ENCODE measurements at places on chromosomes 5 and 9.

GRCh38 chr5:126542441-126542840 is 52.6 kb downstream of the ALDH7A1 start:
- DNase-seq: no peak

GRCh38 chr5:148826739-148827070 is 294 bp downstream of the ADRB2 start:
- DNase-seq: no peak

- DNase-seq: no peak
Observed at GRCh38 chr9:91825422-91825821, 124.6 kb downstream of the ROR2 start.

DNA sequence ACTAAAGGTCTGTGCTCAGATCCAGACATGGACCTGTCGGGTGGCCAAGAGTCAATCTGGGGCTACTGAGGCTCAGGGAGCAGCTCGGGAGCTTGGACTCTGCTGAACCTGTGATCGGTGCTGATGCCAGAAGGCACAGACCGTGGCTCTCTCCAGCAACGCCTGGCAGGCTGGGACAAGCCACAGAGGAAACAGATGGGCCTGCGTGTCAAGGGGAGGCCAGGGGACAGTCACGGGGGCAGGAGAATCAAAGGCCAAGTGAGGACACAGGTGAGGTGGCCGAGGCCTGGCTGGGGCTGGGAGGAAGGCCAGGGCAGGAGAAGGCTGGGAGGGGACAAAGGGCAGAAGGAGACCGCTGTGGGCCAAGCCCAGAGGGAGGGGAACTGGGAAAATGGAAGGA is 43.4 kb downstream of the EPB41L4B start:
- no peak for DNase-seq

DNA sequence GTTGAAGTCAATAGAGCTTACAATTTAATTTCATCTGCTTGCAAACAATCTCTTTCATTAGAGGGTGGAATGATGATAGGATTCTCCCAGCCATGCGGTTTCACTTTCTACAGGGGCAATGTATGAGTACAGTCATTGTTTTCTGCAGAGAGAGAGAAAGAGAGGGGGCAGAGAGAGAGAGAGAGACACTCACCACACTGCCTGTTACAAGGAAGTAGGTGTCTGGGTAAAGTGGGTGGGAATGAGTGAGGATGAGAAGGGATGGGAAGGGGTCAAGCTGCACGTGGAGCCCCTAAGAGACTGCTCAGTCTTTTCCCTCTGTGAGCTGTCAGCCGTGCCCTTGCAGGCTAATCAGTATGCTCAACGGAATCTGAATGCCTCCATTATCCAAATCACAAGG is 454.3 kb downstream of the KDM4C start:
- no peak for DNase-seq

DNA sequence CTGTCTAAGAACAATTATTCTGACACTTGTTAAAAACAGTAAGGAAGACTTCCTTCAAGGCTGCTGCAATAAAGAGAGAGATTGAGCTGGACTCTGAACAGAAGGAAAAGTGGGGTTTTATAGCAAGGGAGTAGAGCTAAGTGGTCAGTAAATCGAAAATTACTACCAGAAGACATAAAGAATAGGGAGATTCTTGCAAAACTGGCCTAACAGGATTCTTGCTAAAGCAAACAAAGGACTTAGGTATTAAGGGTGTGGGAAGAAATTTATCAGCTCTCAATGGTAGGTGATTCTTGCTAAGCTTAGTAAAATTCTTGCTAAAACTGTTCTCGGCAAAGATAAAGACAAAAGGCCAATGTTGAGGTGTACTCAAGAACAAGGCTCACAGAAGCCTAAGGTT is 300.5 kb downstream of the SLCO4C1 start:
- DNase-seq: no peak

GRCh38 chr5:77262697-77263096 is 52.2 kb downstream of the PDE8B start:
- DNase-seq: no peak

GRCh38 chr9:121562301-121562700 is 62.7 kb upstream of the GGTA1 start:
- DNase-seq: no peak

- DNase-seq: no peak
Observed at GRCh38 chr5:17665836-17666235, 31.6 kb downstream of the TAF11L14 start.

DNA sequence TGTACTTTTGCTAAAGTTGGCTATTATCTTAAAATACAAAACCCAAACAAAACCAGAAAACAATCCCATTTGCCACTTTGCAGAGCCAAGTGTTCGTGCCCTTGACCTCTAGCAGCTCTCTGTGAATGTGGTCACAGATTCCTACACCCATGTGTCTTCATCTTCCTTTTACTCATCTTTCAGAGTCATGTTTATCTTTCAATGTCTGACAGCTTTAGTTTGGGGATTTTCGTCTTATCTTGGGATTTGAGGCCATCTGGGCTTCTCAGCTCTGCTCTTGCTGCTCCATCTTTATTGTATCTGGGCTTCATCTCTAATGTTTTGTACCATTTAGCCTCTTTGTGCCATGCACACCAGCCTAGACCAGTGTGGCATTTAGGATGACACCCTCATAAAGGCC is 81.0 kb downstream of the DAPK1 start:
- no peak for DNase-seq

DNA sequence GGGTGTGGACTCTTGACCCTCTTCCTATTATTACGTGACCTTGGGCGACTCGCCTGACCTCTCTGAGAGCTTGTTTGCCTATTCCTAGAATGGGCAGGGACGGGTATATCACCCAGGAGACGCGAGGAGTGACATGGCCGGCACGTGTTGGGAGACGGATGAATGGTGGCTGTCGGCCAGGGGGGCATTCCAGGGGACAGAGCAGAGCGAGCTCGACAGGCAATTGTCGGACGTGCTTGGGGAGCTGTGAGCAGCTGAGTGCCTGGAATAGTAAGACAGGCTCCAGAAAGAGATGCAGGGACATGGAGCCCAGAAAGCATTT is 29.3 kb upstream of the UNC5A start:
- DNase-seq: no peak

DNA sequence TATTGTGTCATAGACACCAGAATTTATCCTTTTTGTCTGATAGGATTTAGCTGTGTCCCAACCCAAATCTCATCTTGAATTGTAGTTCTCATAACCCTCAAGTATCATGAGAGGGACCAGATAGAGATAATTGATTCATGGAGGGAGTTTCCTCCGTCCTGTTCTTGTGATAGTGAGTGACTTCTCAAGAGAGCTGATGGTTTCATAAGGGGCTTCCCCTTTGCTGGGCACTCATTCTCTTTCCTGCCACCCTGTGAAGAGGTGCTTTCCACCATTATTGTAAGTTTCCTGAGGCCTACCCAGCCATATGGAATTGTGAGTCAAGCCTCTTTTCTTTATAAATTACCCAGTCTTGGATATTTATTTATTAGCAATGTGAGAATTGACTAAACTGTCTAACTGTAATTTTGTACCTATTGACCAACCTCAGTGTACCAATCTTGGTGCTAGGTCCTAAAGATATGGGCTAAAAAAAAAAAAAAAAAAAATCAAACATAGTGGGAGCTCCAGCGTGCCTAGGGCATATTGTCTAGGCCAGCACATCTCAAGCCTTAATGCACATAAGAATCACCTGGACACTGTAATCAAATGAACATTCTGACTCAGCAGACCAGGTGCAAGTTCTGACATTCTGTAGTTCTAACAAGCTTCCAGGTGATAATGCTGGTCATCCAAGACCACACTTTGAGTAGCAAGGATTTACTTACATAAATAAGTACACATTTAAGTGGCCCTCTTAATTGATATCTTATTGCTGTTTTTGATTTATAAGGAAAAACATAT is 30.5 kb downstream of the ST8SIA4 start:
- DNase-seq: peak; percentile 24

- DNase-seq: no peak
Observed at GRCh38 chr5:96075579-96076289, 114.1 kb upstream of the ELL2 start.

DNA sequence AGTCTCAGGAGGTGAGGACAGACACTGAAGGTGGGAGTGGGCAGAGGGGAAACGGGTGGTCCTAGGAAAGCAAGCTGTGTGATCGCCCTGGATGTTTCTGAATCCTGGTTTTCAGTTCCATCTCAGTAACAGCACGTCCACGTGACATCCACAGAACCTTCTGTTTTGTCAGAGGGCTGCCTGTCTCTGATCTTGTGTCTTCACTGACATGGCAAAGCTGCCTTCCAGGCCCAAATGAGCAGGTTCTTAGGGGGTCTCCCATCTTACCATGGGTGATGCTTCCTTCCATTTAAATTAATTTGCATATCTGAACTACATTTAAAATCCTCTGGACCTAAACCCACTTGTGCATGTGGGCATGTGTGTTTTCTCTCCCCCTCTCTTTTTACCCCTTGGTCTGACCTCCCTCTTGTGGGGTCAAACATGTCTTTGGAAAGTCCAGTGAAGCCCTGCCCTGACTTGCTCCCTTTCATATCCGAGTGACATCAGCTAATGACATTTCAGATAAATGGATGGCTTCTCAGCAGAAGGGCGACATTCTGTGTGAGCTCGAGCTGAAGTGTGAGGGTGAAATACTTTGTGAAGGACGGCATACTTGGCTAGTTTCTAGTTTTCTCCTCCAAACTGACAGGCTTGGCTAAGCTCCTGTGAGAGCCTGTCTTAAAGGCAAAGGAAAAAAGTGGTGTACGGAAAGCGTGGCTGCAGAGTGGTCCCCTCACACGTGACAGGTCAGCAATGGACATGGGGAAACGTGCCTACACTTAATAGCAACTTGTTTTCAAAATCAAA is 204.8 kb upstream of the S1PR3 start:
- DNase-seq: no peak

GRCh38 chr9:6073731-6074130 is 58.3 kb upstream of the RANBP6 start:
- no peak for DNase-seq

- DNase-seq: no peak
Observed at GRCh38 chr9:126125177-126125576, 201.5 kb upstream of the MVB12B start.

GRCh38 chr9:124251605-124252378 is 6.0 kb upstream of the NEK6 start:
- DNase-seq: no peak

- no peak for DNase-seq
Observed at GRCh38 chr5:64766941-64767340, 1.6 kb downstream of the SREK1IP1 start.

GRCh38 chr5:113359419-113359818 is 75.4 kb downstream of the TSSK1B start:
- DNase-seq: no peak

- no peak for DNase-seq
Observed at GRCh38 chr9:88053856-88054501, 79.6 kb upstream of the CDK20 start.

DNA sequence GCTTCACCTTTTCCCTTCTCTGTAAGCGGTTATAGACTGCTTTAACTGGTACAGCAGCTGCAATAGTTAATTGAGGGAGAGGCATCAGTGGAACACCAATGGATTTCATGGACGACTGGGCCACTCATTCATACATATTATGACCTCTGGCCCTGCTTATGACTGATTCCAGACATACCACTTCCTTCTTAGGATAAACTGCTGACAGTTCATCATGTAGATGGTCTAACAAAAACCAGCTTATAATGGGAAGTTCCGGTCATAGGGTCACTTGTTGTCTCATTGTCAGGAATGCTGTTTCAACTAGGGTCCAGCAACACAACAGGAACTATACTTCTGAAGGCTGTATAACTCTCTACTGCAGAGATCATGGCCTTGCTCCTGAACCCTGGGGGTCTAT is 265.2 kb upstream of the RASA1 start:
- DNase-seq: no peak

DNA sequence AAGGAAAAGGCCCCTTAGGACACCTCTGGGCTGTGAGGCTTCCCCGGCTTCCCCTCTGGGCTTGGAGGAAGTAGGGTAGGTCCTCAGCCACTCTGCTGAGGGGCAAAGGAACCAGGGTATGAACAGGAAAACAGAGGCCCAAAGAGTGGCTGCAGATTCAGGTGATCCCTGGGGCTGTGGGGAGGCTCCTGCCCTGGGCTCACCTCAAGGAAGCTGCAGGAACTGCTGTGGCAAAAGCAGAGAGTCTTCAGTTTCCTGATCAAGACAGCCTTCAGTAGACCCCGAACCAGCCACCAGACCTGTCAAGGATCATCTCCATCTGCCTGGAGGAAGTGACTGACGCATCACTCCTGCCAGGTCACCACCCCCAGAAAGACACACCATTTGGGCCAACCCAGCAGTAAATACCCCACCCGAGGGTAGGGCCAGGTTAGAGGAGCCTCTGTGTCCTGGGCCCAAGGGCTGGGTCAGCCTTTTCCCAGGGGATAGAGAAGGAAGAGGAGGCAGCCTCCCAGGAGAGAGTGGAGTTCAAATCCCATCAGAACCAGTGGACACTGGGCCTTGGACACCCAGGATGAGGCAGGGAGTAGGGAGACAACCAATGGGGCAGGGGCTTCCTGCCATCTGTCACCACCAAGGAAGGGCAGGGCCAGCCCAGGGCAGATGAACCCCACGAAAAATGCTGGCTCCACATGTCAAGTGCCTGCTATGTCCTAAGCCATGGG is 5.8 kb upstream of the ST6GALNAC6 start:
- peak; percentile 66 for DNase-seq

DNA sequence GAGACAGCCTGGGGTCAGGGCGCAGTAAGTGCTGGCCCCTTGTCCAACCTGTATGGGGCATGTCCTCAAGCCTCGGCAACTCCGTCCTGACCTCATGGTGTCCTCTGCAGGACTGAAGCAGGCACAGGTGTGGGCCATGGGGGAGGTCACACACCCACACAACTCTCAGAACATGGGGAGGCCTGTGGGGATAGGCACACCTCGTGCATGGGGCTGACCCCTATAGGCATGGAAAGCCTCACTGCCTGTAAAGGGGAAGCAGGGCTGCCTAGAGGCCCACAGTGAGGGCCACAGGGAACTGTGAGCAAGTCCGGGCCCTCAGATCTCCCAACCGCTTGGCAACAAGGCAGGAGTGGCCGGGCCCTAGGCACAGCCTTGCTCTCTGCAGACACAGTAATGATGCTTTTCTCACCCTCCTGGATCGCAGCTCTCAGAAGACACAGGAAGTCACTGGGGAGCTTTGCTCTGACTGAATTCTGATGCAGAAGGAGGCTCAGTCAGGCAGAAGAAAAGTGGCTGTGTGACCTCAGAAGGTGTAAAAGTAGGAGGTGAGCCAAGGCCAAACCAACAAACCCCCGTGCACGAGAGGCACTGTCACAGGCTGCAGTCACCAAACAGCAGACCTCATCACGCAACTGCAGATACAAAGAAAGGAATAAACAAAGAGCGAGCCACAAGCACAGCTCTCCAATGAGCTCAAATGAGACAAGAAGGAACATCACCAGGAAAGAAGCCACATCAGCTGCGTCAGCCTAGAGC is 5.4 kb downstream of the IPPK start:
- DNase-seq: no peak

DNA sequence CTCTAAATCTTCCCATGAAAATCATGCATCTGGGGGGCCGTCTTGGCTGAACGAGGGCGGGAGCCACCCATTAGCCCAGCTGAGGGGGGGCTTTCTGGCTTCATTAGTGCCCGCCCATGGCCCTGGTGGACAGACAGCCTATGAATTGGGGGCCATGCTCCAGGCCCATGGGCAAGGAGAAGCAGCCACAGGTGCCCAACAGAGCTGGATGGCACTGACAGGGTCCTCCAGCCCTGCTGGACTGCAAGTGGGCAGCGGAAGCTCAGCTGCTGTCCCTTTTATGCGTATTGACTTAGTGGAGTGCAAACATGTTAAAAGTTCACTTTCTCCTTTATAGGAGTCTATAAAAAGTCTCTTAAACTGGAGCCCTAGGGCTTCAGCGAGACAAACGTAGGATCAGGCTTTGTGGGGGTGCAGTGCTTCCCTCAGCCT is 75.3 kb downstream of the MACROH2A1 start:
- no peak for DNase-seq

GRCh38 chr5:98110282-98110691 is 663.2 kb upstream of the RGMB start:
- DNase-seq: no peak

All from stimulated activated naive CD8-positive, alpha-beta T cell treated with anti-CD3 and anti-CD28 coated beads, Interleukin-15, Interleukin-2, amounts not matched to agents 100 U/mL and 50 U/mL, for 24 hours (primary cell).